ENCODE measurements at places on chromosomes 16 and 17.

DNA sequence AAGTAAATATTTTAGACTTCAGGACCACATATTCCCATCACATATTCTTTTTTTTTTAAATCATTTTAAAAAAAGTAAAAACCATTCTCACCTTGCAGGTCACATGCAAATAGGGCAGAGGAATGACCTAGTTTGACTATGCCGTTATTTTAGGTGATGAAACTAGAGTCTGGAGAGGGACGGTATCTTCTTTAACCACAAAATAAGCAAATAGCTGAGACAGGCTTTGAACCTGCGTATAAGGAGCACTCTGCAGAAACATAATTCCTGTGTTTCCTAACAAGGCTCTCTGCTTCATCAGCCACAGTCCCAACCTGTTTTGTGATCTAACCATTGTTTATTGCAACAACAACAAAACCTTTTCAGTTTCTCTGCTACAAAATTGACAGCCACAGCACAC lies 121.5 kb downstream of the PCTP start:
- DNase-seq = no peak

- no peak for DNase-seq
Measured at GRCh38 chr17:76675648-76676047, 32.1 kb upstream of the ST6GALNAC1 start.

GRCh38 chr17:62703261-62703775 lies 75.8 kb downstream of the MRC2 start:
- DNase-seq = no peak

DNA sequence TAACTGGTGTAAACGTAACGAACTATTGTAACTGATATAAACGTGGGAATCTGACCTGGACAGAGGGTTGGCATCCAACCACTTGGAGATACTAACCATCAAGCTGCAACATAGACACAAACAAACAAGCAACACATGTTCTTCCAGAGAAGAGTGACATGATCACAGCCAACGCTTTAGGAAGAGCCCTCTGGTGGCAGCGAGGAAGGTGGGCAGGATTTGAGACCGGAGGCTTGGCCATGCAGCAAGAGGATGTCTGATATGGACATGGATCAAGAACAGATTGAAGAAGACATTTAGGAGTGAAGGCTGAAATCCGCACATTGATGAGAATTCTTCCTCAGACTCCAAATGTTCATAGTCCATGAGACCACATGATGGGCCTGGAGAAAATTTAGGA lies 40.3 kb upstream of the TNRC6A start:
- no peak for DNase-seq

GRCh38 chr17:58504826-58505351 lies 9.5 kb downstream of the MTMR4 start:
- DNase-seq = no peak

- no peak for DNase-seq
Measured at GRCh38 chr17:81031566-81032550, 3.1 kb upstream of the BAIAP2 start.

- DNase-seq = no peak
Measured at GRCh38 chr17:30333503-30334360, at the start of gene TMIGD1. TMIGD1 (minus strand) TSS chr17:30334057; CDS start chr17:30332133, 1,924 bp downstream.

GRCh38 chr17:40366861-40367518 lies 2.5 kb upstream of the GJD3 start:
- DNase-seq = no peak

DNA sequence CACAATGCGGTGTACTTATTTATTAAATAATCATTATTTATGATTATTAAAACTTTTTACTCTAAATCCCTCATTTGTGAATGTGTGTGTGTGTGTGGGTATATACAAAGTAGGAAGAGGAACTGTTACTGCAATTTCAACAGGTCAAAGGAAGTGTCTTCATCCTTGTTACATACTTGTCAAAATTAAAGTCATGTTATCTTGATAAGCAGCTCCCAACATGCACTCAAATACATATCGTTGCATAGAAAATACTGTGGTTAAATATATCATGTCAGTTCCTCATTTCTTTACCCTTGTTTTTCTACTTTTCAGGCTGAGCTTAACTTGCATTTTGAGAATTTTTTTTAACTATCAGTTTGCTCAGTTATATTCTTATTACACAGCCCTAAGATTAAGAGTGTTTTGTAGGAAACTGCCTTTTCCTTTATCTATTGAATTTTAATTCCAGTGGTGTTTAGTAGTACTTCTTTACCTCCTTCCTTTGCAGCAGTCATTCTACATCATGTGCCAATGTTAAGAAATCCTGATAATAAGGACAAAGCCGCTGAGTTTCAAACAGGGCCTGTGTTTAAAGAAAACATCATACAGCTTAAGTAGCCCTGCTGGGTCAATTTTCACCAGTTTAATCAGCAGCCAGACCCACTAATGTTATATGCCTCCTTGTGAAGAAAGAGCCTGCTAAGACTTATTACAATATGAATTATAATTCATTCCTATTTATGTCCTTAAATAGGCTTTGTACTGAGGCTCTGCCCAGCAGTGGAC lies 7.2 kb downstream of the EFCAB5 start:
- no peak for DNase-seq

DNA sequence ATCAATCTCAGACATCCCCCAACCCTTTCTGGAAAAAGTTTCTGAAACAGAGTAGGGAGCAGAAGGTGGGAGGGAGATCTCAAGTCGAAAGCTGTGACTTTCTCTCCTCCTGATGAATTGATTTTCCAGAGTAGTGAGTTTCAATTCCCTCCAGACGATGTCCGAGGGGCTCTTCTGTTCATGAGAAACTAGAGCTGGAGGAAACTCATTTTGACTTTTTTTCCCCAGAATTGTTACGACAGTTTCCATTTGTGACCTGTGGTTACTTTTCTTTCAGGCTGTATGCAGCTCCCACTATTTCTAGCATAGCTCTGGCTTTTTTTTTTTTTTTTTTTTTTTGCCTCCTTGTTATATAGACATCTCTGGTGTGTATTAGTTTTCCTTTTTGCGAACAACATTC lies 422.1 kb upstream of the SALL1 start:
- no peak for DNase-seq

DNA sequence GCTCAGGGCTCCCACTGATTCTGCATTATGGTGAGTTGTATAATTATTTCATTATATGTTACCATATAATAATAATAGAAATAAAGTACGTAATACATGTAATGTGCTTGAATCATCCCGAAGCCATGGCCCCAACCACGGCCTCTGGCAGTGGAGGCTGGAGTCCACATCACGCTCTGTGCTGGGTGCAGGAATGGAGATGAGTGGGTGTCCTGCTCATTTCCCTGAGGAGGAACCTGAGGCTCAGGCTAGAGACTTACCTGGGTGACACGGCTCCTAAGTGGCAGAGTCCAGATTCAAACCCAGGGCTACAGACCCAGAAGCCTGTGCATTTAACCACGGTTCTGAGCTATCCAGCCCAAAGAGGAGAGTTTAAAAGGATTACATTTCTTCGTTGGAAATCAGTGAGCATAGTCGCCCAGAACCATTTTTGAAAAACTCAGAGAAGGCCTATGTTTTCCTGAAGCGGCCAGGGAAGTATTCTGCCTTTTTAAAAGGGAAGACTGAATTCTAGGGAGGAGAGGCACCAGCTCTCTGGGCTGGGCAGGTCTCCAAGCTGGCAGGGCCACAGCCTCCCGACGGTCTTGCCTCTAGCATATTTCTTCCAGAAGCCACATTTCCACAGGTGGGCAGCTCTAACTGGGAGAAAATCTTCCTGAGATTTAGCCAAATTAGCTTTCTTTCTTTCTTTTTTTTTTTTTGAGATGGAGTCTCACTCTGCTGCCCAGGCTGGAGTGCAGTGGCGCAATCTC lies 6.7 kb downstream of the IL4R start:
- no peak for DNase-seq

DNA sequence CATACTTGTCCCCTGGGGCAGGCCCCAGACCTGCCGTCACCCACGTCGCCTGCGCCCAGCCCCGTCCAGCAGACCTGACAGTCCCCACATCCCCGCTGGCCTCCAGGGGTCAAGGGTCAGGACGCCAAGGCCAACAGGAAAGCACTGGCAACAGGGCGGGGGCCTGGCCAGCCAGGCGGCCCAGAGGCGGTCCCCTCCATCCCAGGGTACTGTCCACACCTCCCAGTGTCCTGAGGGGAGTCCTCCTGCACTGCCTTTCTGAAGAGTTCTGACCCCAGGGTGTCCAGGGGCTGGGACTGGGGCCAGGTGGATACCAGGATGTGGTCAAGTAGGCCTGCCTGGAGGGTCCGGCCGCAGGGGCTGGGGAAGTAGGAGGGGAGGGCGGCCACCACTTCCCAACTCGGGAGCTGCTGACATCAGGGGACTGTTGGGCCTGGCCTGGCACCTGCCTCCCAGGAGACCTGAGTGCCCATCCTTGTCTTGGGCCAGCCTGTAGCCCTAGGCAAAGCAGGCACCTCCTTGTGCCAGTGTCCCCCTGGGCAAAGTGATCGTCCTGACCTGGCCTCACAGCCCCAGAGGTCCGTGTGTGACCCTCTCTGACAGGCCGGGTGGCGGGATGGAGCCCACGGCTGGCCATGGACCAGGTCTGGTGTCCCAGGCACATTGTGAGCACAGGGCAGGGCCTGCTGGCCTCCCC lies 6.7 kb upstream of the AXIN1 start:
- no peak for DNase-seq

DNA sequence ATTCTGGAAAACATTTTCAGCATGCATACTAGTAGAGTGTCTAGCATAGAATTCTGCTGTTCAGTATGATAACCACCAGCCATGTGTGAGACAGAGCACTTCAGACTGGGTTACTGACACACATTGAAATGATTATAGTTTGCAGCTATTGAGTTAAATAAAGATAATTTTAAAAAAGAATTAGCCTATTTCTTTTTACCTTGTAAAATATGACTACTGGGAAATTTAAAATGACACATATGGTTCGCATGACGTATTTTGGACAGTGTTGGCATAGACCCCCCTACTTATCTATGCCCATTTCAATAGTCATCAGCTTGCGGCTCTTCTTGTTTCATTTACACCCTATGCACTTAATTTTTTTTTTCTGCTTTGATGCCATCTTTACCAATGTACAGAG lies 4.7 kb upstream of the SDK2 start:
- no peak for DNase-seq

- no peak for DNase-seq
Measured at GRCh38 chr16:87188104-87188503, 129.1 kb downstream of the C16orf95 start.

GRCh38 chr16:85862476-85863383 lies 36.2 kb upstream of the IRF8 start:
- no peak for DNase-seq

GRCh38 chr16:31202414-31203375 lies at the start of gene PYCARD:
PYCARD (minus strand) TSS chr16:31202760; CDS start chr16:31202690, 70 bp downstream.
- no peak for DNase-seq

GRCh38 chr17:21296097-21297025 lies 11.8 kb downstream of the MAP2K3 start:
- DNase-seq = no peak
